Bronchial epithelial cell (primary cell): ENCODE measurements at places on chromosomes 3 and 15. TPM values are rescaled to one million over a fixed set of nuclear protein-coding genes. Genes with fewer than 3 reads are reported as not detected.

DNA sequence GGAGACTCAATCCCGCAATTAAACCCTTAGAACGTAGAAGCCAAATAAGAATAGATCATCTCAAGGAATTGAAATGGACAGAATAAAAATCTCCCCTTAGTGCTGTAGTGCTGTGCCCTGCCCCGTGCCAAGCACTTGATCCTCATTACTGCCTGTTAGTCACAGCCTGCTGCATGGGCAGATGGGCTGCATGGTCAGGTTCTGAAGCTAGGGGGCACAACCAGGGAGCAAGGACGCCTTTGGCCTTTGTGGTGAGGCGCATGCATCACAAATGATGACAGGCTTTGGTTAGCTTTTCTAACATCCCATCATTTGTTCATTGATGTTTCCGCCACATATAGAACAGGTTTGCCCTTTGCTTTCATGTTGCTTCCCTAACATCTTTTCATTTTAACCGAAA is 336.3 kb upstream of the ADAMTS9 start:
- no peak for DNase-seq

GRCh38 chr15:70358871-70359647 is 261.3 kb upstream of the TLE3 start:
- no peak for DNase-seq

DNA sequence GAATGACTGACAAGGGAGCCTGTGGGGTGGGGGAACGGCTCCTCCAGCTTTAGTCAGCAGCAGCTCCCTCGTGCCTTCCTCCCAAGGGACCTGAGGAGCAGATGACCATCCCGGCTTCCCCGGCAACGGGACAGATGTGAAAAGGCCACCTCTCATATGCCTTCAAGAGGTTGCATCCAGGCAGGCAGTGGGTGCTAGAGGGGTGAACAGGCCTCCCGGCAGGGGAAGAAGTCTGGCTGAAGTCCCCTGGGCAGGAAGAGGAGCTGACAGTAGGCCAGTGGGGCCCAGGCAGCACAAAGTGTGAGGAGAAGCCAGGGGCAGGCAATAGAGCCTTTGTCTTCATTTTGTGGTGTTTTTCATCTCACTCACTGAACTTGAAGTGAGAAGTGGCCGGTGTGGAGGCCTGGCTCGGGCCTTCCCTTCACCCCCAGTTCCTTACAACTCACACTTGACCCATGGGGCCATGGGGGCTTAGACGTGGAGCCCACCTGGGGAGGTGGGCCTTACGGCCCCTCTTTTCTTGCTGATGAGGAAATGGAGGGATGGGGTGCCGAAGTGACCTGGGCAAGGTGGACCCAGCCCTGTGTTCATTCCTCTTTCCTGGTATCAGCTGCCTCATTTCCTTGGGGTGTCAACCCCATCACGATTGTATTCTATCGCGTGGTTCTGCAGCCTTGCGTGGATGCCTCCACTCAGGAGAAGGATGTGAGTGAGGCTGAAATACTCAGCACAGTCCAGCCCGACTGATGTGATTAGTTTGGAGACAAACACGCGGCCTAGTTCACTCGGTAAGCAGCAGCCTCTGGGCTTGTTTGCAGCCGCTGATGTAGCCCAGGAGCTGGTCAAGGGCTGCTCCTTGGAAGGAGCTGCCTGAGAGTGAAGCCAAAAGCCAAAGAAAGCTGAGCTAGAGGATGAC is 115.5 kb upstream of the ALDH1A3 start:
- no peak for DNase-seq

GRCh38 chr3:70306736-70307135 is 5.7 kb downstream of the MDFIC2 start:
- no peak for DNase-seq

GRCh38 chr15:29825227-29825626 is 3.0 kb upstream of the TJP1 start:
- no peak for DNase-seq

- DNase-seq = no peak
These were observed 139.3 kb upstream of the KBTBD8 start for GRCh38 chr3:66858656-66859381.

DNA sequence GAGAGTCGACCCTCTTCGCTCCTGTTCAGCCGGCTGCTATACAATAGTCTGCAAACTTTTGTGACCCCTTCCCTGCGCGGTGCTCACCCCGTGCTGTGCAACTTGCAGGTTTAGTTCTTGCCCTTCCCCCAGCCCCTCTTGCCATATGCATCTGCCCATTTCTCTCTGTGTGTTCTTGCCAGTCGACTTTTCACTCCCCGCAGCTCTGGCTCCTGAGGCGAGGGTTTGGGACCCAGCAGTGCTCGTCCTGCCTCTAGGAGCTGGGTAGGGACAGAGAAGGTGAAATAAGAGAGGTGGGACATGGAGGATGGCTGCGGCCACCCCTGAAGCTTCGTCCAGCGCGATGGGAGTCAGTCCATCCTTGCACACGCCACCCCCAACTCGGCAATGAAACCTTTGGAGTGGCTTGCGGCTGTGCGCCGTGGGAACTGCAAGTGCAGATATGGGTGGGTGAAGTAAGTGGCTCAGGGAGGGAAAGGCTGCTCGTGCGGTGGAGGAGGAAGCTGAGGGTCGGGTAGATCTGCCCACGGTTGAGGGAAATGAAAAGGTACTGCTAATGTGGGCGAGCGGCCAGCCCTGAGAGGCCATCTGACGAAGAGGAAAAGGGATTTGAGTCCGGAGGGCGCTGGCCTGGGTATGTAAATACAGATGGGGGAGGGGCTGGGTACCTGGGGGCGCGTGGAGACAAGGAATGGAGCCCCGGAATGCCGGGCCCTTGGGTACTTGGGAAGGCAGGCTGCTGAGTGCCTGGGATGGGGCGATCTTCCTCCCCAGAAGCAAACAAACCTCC is 1.0 kb downstream of the LRRC3B start:
- DNase-seq = no peak

DNA sequence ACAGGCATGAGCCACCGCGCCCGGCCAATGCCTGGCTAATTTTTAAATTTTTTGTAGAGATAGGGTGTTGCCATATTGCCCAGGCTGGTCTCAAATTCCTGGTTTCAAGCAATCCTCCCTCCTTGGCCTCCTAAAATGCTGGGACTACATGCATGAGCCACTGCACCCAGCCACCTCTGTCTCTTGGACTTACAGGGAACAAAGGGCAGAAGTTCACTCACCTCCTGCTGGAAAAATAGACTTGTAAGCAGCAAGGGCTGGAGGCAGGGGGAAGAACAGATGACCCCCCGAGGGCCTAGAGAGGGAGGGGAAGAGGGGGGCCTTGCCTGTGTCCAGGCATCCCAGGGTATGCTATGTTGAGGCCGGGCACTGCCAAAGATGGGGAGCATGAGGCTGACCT is 22.2 kb downstream of the DUSP7 start:
- no peak for DNase-seq

- peak; percentile 25 for DNase-seq
These were observed 38.6 kb downstream of the ACSBG1 start for GRCh38 chr15:78195735-78196201.

GRCh38 chr3:132029182-132029902 is 5.5 kb downstream of the CPNE4 start:
- peak; percentile 72 for DNase-seq

DNA sequence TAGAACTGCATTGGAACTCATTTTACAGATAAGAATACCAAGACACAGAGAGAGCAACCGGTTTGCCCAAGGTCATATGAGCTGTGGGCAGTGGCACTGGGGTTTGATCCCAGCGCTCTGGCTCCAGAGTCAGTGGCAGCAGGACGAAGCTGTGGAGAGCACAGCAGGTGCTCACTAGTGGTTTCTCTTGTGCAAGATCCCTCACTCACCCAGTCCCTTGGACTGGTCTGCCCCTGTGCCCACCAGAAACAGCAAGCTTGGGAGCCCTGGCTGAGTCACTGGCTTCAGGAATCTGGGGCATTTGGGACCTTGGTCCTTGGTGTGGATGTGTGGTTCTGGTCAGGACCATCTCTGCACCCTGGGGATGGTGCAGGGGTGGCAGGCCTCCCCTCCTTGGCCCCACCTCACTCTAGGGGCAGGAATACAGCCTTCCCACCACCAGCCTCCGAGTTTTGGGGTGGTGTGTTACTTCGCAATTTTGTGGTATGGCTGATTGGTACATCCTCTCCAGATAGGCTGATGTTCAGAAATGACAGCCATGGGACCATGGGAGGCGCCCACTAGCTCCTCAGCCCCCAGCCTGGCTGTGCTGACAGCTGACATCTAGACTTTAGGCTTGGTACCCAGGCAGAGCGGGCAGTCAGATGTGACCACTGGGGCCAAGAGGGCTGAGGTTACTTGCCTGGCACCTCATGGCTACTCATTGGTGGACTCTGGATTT is 104.6 kb downstream of the LSM3 start:
- DNase-seq = no peak

- no peak for DNase-seq
These were observed 18.7 kb upstream of the SPG11 start for GRCh38 chr15:44682211-44682610.

- DNase-seq = no peak
These were observed 71.1 kb downstream of the EPHB3 start for GRCh38 chr3:184632551-184633236.

DNA sequence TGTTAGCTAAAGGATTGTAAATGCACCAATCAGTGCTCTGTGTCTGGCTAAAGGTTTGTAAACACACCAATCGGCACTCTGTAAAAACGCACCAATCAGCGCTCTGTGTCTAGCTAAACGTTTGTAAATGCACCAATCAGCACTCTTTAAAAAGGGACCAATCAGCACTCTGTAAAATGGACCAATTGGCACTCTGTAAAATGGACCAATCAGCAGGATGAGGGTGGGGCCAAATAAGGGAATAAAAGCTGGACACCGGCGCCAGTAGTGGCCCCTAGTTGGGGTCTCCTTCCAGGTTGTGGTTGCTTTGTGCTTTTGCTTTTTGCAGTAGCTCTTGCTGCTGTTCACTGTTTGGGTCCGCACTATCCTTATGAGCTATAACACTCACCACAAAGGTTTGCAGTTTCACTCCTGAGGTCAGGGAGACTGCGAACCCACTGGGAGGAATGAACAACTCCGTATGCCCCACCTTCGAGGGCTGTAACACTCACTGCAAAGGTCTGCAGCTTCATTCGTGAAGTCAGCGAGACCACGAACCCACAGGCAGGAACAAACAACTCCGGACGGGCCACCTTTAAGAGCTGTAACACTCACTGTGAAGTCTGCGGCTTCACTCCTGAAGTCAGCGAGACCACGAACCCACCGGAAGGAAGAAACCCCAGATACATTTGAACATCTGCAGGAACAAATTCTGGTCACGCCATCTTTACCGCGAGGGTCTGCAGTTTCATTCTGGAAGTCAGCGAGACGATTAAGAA is 1.1 kb upstream of the SUCLG2 start:
- no peak for DNase-seq

DNA sequence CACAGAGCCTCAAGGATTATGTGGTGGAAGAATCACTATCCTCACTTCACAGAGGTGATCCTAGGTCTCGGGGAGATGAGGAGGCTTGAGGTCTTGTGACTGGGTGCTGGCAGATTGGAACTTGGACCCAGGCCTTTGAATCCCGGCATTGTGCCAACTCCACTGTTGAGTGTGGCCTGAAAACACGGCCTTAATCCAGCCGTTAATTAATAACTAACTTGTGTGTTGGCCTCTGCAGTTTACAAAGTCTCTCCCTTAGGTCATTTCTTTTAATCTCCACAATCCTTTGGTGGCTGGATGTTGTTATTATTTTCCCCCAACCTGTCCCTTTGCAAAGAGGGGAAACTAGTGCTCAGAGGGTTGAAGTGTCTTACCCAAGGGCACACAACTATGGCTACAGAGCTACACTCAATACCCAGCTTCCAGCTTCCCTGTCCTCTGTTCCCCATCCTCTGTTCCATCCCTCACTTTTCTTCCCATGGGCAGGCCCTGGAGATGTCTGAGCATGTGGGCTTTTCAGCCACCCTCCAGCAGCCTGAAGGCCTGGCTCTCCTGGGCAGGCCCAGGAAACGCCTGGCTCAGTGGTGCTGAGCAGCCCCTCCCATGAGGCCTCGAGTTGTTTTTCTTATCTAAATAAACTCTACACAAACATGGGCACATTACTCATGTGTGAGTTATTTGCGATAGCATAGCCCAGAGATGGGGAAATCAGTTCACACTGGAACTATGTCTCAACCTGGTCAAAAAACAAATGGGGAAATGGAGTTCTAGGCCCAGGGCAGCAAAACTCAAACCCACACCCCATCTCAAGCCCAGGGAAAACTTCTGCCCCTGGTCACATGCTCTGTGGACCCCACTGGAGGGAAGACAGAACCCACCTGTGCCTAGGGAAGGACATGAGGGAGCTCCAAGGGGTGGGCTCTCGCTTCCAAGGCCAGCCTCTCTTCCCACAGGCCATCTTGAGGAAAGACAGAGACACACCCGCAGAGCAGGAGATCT is 16.8 kb upstream of the SMAD3 start:
- peak; percentile 97 for DNase-seq

- no peak for DNase-seq
These were observed 194.6 kb downstream of the SUCLG2 start for GRCh38 chr3:67459796-67460195.

- DNase-seq = peak; percentile 8
These were observed 35.6 kb downstream of the AGBL1 start for GRCh38 chr15:86115145-86115801.

DNA sequence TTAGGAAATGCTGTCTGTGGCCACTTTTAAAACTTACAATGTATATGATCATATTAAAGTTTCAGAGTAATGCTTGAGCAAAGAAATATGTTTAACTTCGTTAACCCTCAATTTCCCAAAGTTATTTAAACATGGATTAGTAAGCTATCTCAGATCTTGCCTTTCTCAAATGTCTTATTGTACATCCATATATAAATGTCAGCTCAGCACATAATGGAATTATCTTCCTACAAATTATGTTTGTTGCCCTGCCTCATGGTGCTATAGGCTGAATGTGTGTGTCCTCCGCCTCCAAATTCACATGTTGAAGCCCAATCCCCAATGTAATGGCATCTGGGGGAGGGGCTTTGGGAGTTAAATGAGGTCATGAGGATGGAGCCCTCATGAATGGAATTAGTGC is 200.3 kb downstream of the MINAR1 start:
- DNase-seq = no peak

- no peak for DNase-seq
These were observed 12.6 kb upstream of the VIPR1 start for GRCh38 chr3:42489937-42490227.

GRCh38 chr3:20043396-20043795 is 3.1 kb downstream of the KAT2B start:
- no peak for DNase-seq

Gene CSTA
- 107 and 652 TPM in 2 replicates for total RNA-seq

Gene SLC30A4
- 3.4 and 6.1 TPM in 2 replicates for total RNA-seq

Gene SNX22
- total RNA-seq = under 0.01 and 0.13 TPM in 2 replicates

Gene SYNPR
- not detected in 2 replicates for total RNA-seq

Gene GUCA1C
- not detected in 2 replicates for total RNA-seq

Gene HRG
- not detected in 2 replicates for total RNA-seq

Gene ZBTB20
- 3.5 and 3.9 TPM in 2 replicates for total RNA-seq
